ENCODE measurements at places on chromosomes 3 and 15.

- no peak for DNase-seq
Measured at GRCh38 chr15:74982183-74982582, 13.2 kb upstream of the SCAMP5 start.

- DNase-seq = no peak
Measured at GRCh38 chr3:115072265-115073021, 74.6 kb downstream of the ZBTB20 start.

DNA sequence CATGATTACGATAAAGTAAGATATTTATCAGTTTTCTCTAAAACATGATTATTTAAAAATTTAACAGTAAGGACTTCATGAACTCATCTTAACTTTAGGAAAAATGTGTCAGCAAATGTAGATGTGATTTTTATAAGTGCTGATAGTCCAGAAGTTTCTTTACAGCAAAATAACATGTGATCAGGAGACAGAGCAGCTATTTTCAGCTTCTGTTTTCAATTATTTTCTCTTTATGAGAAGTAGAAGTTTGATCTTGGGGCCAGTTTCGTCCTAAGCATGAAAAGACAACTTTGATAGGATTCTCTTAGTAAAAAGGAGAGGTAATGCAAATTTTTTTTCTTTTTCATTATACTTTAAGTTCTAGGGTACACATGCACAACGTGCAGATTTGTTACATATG, 96.5 kb upstream of the TSPAN3 start:
- no peak for DNase-seq

DNA sequence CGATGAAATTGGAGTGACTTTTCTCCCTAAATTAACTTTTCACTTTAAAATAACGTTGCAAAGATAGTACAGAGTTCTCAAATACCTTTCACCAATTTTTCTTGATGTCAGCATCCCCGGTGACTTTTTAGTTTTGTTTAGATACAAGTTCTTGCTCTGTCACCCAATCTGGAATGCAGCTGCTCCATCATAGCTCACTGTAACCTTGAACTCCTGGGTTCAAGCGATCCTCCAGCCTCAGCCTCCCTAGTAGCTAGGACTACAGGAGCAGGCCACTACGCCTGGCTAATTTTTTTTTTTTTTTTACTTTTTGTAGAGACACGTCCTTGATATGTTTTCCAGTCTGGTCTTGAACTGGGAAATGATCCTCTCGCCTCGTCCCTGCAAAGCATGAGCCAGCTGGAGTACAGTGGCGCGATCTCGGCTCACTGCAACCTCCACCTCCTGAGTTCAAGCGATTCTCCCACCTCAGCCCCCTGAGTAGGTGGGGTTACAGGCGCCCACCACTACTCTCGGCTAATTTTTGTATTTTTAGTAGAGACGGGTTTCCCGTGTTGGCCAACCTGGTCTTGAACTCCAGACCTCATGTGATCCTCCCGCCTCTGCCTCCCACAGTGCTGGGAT, 747 bp downstream of the NSUN3 start:
- no peak for DNase-seq

DNA sequence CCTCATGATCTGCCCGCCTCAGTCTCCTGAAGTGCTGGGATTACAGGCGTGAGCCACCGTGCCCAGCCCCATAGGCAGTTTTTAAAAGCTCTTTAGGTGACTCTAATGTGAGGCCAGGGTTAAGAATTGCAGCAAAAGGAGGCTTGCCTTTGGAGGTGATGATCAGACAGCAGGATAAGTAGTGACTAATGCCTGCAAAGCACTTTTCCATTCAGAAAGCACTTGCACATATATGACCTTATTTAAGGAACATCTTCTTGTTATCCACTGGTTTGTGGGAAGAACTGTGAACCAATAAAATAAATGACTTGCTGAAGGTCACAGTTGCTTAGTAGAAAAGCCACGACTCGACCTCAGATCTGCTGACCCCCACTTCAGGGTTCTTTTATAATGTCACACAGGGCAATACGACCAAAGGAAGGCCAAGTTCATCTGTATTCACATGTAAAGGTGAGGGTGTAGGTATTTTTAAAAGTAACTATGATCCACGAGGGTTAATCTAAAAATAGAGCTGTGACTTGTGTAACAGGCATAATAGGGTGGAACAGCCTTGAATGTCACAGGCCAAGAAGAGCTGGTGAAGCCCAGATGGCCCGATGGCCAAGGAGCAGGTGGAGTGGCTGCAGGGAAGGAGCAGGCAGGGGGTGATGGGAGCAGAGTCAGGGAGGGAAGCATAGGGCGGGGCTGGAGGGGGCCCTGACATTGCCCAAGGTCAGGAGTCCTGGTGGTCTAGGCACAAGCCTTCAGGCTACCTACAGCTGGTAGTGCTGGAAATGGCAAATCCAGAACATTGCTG, 24.4 kb downstream of the LARP6 start:
- no peak for DNase-seq

DNA sequence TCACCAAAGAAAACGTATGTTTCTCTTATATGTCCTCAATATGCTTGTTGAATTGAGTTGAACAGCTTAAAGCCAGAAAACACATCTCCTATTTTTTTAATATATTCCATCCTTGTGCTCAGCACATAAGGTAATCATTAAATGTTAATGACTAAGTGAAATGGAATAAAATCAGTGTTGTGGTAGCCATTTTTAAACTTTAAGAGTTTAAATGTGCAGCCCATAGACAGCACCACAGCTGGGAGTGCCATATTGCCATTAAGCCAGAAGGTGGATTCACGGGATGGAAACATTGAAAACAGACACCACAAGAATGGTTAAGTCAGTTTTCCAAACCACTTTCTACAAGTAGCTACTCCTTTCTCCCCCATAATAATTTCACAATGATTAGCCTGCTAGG, 76.8 kb upstream of the C15orf61 start:
- DNase-seq = no peak

GRCh38 chr3:175267121-175267531, 408.0 kb downstream of the NAALADL2 start:
- DNase-seq = no peak

DNA sequence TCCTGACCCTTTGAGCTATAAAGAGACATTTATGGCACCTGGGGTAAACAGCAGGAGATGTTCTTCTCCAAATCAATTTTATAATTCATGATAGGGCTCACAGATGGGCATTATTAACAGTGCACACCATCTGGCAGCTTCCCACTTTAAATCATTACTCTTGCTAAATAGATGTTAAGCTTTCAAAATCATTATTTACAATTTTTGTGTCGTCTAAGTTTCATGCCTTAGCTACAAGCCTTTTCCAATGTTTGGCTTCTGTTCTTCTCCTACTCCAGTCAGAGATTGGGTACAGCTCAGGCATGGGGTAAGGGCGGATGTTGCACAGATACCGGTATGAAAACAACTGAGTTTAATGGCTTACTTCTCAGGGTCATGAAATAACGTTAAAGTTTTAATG, 120.9 kb upstream of the PFN2 start:
- DNase-seq = no peak

- no peak for DNase-seq
Measured at GRCh38 chr3:63937661-63938651, 25.8 kb upstream of the SCAANT1 start.

- no peak for DNase-seq
Measured at GRCh38 chr3:178880274-178880673, 191.3 kb downstream of the ZMAT3 start.

GRCh38 chr15:83356501-83357399, 72.3 kb upstream of the BNC1 start:
- no peak for DNase-seq

GRCh38 chr3:15399970-15400369, 27.4 kb downstream of the METTL6 start:
- DNase-seq = no peak

DNA sequence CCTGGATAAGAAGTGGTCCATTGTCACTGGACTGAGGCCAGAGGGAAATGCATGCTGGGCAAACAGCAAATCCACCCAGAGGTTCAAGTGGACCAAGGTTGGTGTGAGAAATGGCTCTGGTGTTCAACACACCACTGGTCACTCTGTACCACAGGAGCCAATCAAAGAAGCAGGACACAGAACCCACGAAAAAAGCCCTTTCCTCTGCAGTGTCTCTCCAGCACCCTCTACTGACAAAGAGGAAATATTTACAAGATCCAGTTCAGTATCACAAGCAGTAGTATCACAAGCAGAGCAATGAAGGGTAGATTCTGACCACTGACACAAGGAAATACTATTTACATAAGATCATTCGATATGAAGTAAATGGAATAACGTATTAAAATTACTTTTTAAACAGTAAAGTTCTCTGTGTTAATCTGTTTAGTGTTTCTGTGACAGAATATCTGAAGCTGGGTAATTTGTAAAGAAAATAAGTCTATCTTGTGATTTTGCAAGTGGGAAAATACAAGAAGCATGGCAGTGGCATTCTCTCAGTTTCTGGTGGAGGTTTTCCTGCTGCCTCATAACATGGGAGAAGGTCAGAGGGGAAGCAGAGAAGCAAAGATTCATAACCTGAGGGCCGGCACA, 390.7 kb downstream of the EFHB start:
- no peak for DNase-seq

GRCh38 chr3:125126323-125126722, 70.5 kb upstream of the HEG1 start:
- DNase-seq = no peak

- no peak for DNase-seq
Measured at GRCh38 chr15:101122806-101123205, 129.0 kb downstream of the CHSY1 start.

GRCh38 chr3:177589041-177589650, 391.9 kb upstream of the TBL1XR1 start:
- DNase-seq = no peak

- DNase-seq = no peak
Measured at GRCh38 chr3:127712881-127713771, 40.4 kb downstream of the ABTB1 start.
